Stomach (tissue), 19 donors: ENCODE measurements at places on chromosomes 4 and X.

- DNase-seq, result peak; percentile 81
These were observed 10.2 kb downstream of the HNRNPH2 start for GRCh38 chrX:101417981-101418841.

DNA sequence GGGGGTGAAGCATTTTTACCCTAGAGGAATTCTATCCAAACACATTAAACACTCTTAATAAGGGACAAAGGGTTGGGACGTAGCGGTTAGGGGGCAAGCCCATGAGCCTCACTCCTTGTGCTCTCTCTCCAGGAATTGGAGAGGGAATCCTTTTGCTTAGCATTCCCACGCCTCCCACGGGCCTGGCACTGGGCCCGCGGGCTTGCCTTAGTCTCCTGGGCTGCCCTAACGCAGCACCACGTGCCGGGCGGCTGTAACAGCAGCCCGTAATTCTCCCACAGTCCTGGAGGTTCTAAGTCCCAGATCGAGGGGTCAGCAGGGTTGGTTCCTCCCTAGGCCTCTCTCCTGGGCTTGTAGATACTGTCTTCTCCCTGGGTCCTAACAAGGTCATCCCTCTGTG, 67.5 kb downstream of the TBL1X start:
- peak; percentile 32 for DNase-seq

GRCh38 chr4:23324021-23324690, 565.7 kb downstream of the PPARGC1A start:
- DNase-seq, result no peak

DNA sequence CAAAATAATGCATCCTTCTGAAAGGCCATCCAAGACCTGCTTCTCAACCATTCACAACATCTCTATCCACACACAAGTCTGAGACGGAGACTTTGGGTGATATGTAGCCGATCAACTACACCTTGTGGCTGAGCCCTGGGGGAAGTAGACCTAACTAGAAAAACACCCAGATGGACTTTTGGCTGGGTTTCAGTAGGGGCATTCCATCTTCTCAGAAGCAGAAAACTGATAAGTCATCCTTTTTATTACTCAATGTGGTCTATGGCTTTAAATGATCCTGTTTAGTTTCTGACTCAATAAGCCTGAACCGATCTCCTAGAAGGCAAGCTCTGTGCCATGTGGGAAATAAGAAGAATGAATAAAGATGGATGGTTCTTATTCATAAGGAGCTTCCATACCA, 82.5 kb upstream of the AFF2 start:
- DNase-seq, result no peak

GRCh38 chr4:80321776-80322175, 13.8 kb upstream of the CFAP299 start:
- no peak for DNase-seq

GRCh38 chrX:153693216-153694086, 5.7 kb downstream of the SLC6A8 start:
- no peak for DNase-seq

DNA sequence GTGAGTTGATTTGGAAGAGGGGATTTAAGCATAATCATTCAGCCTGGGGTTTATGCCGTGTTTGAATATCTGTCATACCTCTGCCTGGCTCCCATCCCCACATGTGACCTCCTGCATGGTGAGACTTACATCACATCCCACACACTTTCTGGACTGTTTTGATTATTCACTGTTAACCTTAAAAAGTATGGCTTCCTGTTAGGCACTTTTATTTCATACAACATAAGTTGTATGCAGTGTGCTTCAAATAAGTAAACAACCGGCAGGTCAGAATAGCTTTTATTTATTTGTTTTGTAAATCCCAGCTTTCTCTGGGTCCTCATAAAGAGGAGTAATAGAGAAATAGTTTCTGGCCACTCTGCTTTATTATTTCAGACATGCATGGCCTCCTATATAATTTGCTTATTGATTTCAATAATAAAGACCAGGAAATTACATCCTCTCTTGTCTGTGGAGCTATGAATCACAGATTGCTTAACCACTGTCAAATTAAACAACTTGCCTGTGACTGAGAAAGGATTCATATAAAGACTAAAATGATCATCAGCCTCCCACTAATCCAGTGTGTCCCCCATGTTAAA, 376.8 kb upstream of the ZFP42 start:
- no peak for DNase-seq

GRCh38 chrX:27575565-27575964, 14.6 kb upstream of the DCAF8L2 start:
- no peak for DNase-seq

DNA sequence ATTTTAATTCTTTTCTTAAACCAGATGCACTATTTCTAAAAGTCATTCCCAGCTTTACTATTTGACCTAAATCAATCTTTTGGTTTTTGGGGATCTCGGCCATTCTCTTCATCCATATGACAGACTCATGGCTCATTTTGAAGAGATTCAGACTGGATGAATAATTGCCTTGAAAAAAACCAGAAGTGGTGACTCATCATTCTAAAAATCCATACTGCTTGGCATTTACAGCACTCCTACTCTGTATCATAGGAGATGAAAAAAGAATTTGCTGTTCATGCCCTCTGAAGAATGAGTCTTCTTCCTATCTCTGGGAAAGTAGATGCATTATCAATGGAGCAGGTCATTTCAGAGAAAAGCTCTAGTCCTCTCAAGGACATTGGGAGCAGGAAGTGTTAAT, 220.5 kb upstream of the RPS6KA3 start:
- no peak for DNase-seq

DNA sequence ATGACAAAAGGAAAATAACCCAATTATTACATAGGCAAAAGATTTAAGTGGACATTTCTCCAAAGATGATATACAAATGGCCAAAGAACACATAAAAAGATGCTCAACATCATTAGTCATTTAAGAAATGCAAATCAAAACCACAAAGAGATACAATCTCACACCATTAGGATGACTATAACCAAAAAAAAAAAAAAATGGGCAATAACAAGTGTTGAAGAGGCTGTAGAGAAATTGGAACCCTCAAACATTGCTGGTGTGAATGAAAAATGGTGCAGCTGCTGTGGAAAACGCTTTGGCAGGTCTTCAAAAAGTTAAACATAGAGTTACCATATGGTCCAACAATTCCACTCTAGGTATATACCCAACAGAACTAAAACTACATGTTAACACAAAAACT, 5.6 kb upstream of the PRDX4 start:
- DNase-seq, result no peak

DNA sequence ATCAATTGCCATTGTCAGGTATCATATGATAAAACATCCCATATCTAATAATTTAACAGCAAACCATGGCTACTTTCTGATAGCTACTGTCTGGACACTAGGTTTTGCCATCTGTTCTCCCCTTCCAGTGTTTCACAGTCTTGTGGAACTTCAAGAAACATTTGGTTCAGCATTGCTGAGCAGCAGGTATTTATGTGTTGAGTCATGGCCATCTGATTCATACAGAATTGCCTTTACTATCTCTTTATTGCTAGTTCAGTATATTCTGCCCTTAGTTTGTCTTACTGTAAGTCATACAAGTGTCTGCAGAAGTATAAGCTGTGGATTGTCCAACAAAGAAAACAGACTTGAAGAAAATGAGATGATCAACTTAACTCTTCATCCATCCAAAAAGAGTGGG, 7.0 kb downstream of the NPY5R start:
- no peak for DNase-seq

DNA sequence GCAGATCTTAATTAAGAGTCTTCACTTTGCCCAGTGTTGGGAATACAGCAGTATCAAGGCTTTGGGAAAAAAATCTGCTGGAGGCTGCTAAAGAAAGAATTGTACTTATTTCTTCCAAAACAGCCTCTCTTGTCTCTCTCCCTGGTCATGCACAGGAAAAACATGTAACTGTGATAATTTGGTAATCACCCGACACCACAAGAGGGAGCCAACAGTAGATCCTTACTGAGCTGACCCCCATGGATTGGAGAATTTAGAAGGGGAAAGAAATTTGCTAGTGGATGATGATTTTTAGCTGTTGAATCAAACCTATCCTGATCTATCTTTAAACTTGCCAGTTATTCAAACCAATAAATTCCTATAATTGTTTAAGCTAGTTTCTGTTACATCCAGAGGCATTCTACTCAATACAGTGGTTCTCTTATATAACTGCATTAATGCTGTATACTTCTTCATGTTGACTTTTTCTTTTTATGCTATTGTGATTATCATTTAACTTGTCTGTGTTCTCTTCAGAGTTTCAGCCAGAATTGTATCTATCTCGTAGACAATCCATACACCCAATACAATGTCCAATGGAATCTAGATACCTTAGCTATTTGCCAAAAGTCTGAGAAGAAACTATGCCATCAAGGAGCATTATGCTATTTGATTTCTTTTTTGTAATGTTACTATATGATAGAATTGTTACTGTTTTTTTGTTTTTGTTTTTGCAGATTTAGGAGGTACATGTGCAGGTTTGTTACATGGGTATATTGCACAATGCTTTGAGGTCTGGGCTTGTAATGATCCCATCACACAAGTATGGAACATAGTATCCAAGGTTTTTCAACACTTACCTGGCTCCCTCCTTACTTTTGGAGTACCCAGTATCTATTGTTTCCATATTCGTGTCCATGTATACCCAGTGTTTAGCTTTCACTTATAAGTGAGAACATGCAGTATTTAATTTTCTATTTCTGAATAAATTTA, 31.3 kb upstream of the ARHGEF38 start:
- peak; percentile 81 for DNase-seq

DNA sequence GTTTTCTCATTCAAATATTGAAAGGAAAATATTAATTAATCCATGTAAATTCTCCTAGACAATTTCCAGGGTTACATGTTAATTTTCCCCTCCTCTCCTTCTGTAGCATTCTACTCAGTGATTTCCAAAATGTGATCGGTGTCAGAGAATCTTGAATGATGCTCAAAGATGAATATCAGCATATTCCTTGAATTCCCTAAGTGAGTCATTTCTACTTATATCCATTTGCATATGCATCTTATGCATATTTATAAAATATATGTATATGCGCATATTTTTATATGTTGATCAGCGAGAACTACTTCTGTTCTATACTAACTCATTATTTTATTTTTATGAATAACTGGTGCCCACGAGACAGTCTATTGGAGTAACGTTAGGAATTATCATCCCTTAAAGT, 33.9 kb upstream of the GALNTL6 start:
- no peak for DNase-seq

DNA sequence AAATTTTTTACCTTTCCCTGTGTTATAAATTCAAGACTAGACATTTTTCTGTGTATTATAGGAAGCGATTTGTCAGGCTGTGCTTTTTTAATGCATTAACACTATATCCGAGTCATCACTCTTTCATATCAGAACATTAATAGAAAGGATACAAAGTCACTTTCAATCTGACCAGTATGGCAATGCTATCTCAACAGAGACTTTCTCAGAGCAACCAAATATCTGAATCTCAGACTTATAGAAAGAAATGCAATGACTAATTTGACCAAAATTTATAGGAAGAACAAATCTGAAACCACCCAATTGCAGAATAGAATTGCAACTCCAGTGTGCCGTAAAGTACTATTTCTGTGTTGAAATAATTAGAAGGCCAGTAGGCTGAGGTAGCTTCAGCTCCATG, 473 bp upstream of the TKTL2 start:
- DNase-seq, result no peak

GRCh38 chr4:153785910-153786721, 2.8 kb downstream of the SFRP2 start:
- no peak for DNase-seq

- DNase-seq, result peak; percentile 18
These were observed 823.2 kb downstream of the CCSER1 start for GRCh38 chr4:90950385-90950841.

DNA sequence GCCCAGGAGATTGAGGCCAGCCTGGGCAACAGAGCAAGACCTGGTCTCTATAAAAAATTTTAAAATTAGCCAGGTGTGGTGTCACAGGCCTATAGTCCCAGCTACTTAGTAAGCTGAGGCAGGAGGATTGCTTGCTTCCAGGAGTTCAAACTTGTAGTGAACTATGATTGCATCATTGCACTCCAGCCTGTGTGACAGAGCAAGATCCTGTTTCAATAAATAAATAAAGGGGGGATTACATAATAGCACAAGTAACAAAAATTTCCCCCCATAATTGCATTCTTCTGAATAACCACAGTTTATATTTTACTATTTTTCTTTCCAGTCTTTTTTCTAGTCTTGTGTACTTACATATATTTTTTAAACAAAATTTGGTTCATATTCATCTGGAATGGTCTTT, 135.6 kb downstream of the CHIC2 start:
- no peak for DNase-seq

DNA sequence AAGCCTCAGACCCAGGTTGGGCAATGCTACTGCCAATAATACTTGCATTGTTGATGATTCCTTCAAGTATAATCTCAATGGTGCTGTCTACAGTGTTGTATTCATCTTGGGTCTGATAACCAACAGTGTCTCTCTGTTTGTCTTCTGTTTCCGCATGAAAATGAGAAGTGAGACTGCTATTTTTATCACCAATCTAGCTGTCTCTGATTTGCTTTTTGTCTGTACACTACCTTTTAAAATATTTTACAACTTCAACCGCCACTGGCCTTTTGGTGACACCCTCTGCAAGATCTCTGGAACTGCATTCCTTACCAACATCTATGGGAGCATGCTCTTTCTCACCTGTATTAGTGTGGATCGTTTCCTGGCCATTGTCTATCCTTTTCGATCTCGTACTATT, 7.4 kb downstream of the LPAR4 start:
- DNase-seq, result no peak

- no peak for DNase-seq
These were observed 763 bp downstream of the CASK start for GRCh38 chrX:41922431-41923151.

DNA sequence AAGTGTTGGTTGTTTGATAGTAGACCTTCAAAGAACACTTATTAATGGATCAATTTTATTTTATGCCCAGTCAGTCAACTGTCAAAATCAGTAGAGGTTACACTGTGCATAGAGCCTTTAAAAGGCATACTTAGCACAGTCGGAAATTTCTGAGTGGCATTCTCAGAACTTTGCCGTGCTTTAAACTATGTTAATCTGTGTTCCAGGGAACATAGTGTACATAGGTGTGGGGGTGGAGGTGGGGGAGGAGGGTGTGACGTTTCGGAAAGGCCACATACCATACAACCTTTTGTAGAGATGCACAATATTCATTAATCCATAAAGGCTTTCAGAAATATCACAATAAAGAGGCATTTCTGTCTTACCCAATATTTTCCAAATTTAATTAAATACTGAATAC, 75.8 kb downstream of the RS1 start:
- DNase-seq, result peak; percentile 27

DNA sequence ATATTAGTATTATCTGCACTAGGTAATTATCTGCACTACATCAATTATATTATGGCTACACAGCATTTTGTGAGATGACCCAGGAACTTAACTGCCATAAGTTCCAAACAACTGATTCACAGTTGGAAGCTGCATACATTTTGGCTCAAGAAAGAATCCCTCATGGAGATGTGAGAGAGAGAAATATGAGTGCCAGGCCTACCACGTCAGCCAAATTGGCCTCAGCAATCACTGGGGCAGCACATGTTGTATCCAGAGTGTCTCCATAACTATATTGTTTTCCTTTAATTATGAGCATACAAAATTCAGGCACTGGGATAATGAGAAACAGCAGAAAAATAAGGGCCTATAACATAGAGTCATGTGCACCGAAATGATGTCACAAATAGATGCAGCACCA, 174.2 kb upstream of the DMD start:
- no peak for DNase-seq

- DNase-seq, result no peak
These were observed 75.7 kb downstream of the RNF150 start for GRCh38 chr4:141057582-141057981.

- no peak for DNase-seq
These were observed 91.0 kb downstream of the ARHGAP24 start for GRCh38 chr4:85565761-85566480.
